Aorta (tissue), 5 donors: ENCODE measurements at places on chromosomes 6 and 20. TPM values are rescaled to one million over a fixed set of nuclear protein-coding genes. Genes with fewer than 3 reads are reported as not detected.

Gene CALHM4
- polyA plus RNA-seq, result 0.26 TPM

GRCh38 chr6:119454714-119455113, 105.2 kb upstream of the MAN1A1 start:
- no peak for DNase-seq

DNA sequence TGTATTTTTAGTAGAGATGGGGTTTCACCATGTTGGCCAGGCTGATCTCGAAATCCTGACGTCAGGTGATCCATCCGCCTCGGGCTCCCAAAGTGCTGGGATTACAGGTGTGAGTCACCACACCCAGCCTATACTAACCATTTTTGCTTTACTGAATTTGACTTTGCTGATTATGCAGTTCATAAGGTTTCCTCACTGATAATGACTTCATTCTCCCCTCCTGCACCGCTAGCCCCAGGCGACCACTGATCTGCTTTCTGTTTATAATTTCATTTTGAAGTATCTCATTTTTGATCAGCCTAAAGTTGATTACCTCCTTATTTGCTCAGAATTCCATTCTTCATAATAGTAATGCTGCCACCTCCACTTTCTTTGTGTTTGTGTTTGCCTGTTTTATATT, 48.7 kb upstream of the FAM83D start:
- no peak for DNase-seq

Gene NTSR1
- polyA plus RNA-seq, result not detected

Gene VWA7
- polyA plus RNA-seq, result 0.23 TPM

DNA sequence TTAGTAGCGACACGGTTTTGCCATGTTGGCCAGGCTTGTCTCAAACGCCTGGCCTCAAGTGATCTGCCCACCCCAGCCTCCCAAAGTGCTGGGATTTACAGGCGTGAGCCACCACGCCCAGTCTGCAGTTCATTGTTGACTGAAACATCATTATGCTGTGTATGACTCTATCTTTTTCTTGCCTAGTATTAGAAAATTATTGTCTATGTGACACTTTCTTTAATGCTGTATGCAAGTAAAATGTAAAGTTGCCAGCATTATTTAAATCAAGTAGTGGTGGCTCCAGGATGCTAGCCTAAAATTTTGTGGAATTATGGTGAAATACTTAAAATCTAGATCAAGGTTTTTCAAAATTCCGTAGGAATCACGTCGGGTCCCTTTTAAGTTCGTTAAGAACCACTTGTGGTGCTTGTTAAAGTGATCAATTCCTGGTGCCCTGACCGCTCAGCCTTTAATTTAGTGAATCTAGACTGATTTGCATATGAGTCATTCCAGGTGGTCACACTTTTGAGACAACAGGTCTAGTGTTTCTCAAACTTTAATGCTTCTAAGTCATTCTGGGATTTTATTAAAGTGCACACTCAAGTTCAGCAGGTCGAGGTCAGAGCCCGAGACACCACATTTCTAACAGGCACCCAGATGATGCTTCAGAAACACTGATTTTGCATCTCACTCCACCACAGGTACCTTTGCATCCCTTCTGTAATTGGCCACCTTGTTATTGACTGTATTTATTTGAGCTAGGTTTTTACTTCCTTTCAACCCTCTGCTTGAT, 132.6 kb upstream of the MTHFD1L start:
- no peak for DNase-seq

- no peak for DNase-seq
Measured at GRCh38 chr20:56417911-56418310, 5.9 kb downstream of the CASS4 start.

Gene RAB32
- polyA plus RNA-seq, result 21.7 TPM

GRCh38 chr20:46221256-46221833, 87.0 kb downstream of the CDH22 start:
- peak; percentile 2 for DNase-seq

Gene NKAIN4
- polyA plus RNA-seq, result not detected

Gene HTR1E
- polyA plus RNA-seq, result not detected

- DNase-seq, result no peak
Measured at GRCh38 chr6:123529843-123530242, 106.9 kb downstream of the TRDN start.

Gene RGS17
- polyA plus RNA-seq, result 2.3 TPM

Gene NRSN1
- not detected for polyA plus RNA-seq

DNA sequence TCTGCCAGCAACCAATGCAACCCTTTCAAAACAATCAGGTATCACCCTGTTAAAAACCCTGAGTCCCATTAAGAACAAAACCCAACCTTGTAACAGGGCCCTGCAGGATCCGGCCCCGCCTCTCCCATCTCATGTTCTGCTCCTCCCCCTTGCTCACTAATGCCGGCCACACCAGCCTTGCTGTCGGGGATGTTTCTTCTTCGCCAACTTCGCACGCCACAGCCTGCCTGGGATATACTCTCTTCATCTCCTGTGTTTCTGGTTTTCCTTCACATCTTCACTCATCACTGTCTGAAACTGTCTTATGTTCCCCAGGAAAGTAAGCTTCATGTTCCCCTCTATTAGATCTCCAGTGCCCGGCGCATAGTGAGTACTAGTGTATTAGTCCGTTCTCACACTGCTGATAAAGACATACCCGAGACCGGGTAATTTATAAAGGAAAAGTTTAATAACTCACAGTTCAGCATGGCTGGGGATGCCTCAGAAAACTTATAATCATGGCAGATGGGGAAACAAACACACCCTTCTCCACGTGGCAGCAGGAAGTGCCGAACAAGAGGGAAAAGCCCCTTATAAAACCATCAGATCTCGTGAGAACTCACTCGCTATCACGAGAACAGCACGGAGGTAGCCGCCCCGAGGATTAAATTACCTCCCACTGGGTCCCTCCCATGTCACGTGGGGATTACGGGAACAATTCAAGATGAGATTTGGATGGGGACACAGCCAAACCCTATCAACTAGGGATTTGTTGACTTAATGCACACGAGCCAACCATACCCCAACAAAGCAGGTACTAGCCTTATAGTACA, 5.1 kb downstream of the TP53RK start:
- peak; percentile 84 for DNase-seq

DNA sequence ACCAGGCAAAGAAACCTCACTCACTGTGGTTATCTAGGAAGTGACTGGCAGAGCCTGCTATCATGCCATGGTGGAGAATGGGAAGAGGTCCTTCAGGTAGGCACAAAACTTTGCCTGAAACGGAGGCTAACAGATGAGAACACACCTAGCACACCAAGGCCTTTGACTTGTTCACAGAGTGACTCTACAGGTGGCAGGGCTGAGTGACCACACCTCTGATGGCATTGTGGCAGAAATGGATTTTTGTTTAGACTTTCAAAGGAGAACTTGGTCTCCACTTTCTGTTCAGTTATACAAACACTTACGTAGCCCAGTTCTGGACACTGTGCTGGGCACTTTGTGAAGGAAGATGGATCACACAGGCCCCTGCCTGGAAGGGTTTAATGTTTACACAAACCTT, 116.3 kb upstream of the ENPP5 start:
- no peak for DNase-seq

DNA sequence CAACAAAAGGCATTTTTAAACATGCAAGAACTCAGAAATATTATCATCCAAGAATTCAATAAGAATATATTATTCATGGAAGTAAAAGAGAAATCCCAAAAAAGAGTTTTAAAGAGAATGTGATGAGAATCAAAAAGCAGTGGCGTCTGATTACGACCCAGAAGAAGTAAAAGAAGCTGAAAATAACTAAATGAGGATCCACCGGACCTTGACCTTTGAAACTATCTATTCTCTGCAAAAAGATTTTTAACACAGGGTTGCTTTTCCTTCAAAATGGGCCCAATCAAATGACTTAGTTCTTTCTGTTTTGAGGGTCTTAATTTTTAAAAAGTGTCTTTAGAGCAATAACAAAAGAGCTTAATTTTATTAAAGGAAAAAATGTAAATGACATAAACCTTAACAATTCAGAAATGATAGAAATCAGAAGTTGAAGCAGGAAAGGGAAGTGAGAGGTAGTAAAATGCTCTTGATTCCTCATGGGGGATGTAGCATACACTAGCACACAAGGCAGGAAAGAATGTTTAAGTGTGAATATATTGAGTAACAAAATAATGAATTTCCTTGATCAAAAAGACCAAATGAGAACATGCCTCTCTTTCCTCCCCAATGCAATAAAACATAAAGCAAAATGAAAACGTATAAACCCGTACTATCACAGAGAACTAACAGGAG, 223.1 kb upstream of the PRDM1 start:
- DNase-seq, result no peak

Gene DLK2
- polyA plus RNA-seq, result not detected

DNA sequence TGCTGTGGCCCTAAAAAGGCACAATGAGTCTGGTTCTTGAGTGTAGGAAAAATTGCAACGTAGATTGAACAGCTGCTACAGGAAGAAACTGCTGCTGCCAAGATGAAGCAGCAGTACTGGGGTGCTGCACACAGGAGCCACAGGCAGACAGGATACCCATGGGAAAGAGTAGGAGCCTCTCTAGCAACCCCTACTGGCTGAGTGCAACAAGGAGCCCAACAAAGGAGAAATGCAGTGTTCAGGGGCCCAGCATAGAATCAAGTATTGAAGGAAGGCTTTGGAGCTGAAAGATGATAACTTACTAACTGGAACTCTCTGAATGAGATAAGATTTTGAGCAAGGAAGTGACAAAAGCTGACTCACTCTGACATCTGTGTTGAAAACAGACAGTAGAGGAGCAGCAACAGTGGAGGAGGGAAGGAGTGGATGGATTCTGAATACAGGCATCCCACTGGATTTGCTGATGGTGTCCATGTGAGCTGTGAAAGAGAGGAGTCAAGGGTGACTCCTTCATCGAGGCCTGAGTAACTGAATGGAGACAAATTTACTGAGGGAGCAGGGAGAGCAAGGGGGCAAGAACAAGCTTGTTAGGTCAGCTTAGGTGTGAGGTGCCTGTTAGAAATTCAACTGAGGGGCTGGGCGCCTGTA, 534.7 kb upstream of the JARID2 start:
- no peak for DNase-seq

Gene DNMT3B
- polyA plus RNA-seq, result 0.79 TPM

- no peak for DNase-seq
Measured at GRCh38 chr20:48238326-48238725, 453.0 kb upstream of the SULF2 start.

GRCh38 chr6:31351401-31352309, 5.3 kb downstream of the HLA-B start:
- DNase-seq, result no peak

Gene PGC
- 1.1 TPM for polyA plus RNA-seq

Gene SKIC2
- polyA plus RNA-seq, result 26.7 TPM

DNA sequence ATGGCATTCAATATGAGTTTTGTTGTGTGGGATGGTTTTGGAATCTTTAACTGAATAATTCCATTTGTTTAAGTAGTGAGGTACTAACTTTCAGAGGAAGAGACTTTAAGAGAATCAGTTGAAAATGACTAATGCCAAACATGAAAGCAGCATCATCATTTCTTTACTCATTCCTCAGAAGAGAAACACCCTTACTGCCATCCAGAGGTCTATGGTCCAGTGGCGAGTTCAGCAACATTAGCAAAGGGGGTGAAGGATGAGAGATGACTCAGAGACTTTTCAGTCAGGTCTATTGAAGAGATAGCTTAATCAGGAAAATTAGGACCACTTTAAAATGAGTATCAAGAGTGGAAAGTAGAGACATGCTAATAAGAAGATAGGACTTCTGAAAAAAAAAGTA, 118.8 kb downstream of the COL19A1 start:
- DNase-seq, result no peak

GRCh38 chr6:105982761-105983540, 103.2 kb upstream of the PRDM1 start:
- no peak for DNase-seq

Gene HLA-DRB1
- 18.5 TPM for polyA plus RNA-seq

DNA sequence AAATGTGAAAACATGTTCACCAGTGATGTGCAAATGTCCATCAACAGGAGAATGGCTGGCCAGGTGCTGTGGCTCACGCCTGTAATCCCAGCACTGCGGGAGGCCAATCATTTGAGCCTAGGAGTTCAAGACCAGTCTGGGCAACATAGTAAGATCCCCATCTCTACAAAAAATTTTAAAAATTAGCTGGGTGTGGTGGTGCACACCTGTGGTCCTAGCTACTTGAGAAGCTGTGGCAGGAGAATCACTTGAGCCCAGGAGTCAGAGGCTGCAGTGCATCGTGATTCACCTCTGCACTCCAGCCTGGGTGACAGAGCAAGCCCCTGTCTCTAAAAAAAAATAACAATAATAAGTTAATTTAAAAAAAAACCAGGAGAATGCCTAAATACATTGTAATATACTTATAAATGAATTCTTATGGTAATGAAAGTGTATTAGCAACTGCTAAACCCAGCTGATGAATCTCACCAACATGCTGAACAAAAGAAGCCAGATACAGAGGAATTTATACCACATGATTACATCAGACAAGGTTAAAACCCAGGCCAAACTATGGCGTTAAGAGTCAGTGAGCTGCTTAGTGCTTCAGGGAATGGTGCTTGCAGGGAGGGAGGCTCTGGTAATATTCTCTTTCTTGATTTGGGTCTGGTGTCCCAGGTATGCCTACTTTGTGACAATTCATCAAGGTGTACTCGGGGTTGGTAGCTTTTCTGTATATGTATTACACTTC, 36.4 kb downstream of the RPP40 start:
- DNase-seq, result no peak

Gene BPIFB2
- not detected for polyA plus RNA-seq

DNA sequence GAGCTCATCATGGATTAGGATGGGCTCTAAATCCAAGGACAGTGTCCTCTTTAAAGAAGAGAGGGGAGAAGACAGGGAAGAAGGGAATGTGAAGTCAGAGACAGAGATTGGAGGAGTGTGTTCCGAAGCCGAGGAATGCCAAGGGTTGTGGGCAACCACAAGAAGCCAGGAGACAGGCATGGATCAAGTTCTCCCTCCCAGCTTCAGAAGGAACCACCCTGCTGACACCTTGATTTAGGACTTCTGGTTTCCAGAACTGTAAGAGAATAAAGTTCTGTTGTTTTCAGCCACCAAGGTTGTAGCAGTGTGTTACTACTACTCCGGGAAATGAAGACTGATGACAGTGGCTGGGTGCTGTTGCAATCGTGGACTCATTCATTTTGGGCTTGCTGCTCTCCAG, 120.1 kb downstream of the RPS12 start:
- no peak for DNase-seq

GRCh38 chr20:45052698-45053429, 48.1 kb downstream of the KCNS1 start:
- DNase-seq, result no peak
